ELF-1 (cell line): ENCODE measurements at places on chromosomes 1 and 21.
A peak's percentile ranks its signal among the peaks of the same experiment; 100 is the strongest.

DNA sequence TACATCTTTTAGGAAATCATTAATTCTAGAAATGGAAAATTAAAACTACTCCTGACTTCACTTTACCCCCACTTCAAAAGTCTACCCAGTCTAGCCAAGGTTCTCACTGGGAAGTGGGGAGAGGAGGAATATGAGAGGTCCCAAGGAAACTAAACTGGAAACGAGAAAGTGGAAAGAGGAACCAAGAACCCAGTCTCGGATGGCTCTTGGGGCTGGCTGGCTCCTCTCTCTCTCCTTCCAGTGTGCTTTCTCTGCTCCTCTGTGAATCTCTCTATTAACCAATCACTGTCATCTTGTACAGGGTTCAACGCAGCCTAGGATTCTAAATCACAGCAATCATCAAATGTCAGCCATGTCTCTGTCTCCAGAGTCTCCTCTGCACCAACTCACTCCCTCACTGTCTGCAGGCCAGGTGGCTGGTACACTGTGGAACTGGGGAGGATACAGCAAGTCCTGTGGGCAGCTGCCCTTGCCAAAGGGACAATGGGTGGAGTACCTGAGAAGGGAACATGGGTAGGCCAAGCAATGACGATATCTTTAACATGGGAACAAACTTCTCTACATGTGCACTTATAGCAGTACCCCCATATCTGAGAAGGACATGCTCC lies 33.7 kb downstream of the GNB1 start:
- no peak for DNase-seq

DNA sequence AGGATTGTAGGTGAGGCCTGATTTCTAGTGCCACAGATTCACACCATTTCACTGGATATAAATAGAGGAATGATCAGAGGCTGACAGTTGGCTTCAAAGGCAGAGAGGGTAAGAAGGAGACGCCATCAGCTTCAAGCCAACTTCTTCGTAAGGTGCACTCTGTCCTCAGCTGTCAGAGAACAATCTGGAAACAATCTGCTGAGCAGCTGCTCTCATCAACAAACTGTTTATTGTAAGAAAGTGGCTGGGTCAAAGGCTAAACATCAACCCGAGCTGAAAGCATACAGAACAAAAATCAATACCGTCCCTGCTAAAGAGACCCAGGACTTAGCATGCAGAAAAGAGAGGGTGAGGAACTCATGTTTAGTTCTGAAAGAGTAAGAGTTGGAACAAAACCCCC lies 48.2 kb downstream of the HLCS start:
- no peak for DNase-seq

DNA sequence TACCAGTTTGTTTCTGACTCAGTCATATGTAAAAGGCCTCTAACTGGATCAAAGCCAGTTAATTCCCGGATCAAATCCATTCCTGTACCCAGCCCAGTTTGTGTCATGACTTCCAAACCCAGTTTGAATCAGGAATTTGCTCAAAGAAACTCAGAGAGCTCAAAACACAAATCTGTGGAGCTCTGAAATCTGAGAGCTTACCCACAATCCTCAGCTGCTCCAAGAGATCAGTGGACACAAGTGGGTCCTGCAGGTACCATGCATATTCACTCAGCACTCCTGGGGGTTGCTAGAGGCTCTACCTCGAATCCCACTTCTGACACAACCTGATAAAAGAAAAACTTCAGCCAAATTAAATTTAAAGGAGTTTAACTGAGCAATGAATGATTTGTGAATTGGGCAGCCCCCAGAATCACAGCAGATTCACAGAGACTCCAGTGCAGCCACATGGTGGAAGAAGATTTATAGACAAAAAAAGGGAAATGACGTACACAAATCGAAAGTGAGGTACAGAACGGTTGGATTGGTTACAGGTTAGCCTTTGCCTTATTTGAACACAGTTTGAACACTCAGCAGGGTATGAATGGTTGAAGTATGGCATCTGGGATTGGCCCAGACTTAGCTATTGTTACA lies 11.9 kb upstream of the MRPL55 start:
- no peak for DNase-seq

GRCh38 chr1:17895986-17896385 lies 140.9 kb downstream of the ACTL8 start:
- no peak for DNase-seq

- DNase-seq, result no peak
These were observed 64.8 kb upstream of the ZNF648 start for GRCh38 chr1:182126272-182126800.

DNA sequence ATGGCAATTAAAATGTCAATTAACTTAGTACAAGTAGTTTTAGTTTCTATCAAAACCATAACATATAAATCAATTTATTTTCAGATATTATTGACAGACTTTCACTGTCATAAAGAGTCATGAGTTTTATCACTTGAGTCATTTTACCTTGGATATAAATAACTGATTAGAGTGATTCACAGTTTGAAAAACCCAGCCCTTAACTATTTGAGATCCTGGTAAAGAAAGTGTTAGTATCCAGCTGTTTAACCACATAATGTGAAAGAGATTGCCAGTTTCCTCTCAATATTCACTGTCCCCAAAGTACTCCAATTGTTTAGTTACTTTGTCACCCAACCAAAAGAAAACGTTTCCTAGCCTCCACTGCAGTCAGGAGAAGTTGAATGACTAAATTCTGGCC lies 91.3 kb downstream of the UCHL5 start:
- no peak for DNase-seq

- no peak for DNase-seq
These were observed 41.7 kb upstream of the C8B start for GRCh38 chr1:57007472-57007871.

- DNase-seq, result no peak
These were observed 16.0 kb upstream of the POU3F1 start for GRCh38 chr1:38062361-38063288.

GRCh38 chr1:162217706-162218105 lies 148.2 kb downstream of the NOS1AP start:
- no peak for DNase-seq

DNA sequence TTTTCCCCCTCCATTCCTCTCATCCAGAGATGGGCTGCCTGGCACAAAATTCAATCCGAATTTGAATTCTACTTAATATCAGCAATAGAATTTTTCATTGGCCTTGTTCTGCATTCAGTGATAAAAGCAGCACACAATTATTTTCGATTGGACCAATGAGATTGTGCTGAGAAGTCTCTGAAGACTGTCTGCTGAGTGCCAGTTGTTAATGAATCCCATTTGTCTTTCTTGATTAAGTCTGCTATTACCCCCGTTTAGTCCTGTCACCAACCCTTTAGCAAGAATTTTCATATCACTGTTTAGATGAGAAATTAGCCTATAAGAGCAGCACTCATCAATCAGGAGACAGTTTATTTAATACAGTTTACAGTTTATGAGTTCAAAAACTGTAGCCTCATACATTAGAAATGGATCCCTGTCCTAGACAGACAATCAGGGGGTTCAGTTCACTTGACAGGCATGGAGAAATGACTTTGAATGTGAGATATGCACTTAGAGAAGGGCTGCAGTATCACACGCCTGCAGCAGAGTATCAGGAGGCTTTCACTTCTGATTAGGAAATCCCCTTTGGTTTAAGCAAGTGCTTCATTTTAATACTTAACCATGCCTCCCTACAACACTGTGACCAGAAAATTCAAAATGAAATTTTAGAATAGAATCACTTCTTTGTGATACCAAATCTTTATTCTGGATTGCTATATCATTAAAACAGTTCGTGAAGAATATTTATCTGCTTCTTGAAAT lies 304.7 kb upstream of the PTBP2 start:
- no peak for DNase-seq

- no peak for DNase-seq
These were observed 39.2 kb upstream of the SERBP1 start for GRCh38 chr1:67469431-67469830.

DNA sequence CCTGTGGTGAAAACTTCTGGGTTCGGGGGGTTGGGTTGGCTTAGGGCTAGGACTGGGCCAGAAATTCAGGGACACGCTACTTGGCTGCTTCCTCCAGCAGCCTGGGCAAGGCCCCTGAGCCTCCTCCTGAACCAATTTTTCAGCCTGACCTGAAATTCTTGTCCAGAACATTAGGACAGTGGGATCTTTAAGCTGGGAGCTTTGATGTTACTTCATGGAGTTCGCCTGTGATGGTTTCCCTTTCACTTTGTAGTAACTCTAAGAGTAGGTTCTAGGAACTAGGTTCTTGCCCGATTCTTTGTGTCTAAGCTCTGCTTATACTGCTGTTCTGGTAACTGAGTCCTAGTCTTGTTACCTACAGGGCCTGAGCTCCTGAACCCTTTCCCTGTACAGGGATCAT lies 75.3 kb downstream of the S1PR1 start:
- DNase-seq, result no peak

- DNase-seq, result no peak
These were observed 65.6 kb downstream of the OPTC start for GRCh38 chr1:203559523-203559922.

DNA sequence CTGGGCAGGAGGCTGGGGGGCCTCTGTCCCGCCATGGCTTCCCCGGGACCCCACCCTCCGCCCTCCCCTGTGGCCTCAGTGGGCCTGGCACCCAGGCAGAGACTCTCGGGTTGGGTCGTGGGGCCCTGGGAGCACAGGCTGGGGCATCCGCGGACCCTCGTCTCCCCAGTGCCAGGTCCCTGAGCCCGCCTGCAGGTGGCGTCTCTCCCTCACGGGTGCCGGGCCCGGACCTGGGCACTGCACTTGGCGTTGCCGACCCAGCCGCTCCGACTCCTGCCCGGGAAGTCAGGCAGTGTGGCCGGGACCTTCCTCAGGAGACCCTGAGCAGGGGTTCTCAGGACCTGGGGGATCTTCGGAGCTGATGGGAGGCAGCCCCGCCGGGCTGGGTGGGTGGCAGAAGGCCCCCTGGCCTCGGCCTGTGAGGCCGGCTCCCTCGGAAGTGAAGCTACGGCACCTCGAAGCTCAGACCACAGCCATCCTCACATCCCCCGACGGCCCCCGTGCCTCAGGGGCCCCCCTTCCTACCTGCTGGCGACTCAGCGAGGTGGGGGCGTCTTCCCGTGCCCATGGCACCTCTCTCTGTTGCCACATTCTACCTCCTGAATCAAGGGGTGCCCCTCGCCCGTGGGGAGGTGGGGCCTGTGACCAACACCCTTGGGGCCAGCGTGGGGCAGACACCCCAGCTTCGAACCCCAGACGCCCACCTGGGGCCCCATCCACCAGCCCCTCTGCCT lies 6.4 kb upstream of the C1orf159 start:
- peak; percentile 80 for DNase-seq

DNA sequence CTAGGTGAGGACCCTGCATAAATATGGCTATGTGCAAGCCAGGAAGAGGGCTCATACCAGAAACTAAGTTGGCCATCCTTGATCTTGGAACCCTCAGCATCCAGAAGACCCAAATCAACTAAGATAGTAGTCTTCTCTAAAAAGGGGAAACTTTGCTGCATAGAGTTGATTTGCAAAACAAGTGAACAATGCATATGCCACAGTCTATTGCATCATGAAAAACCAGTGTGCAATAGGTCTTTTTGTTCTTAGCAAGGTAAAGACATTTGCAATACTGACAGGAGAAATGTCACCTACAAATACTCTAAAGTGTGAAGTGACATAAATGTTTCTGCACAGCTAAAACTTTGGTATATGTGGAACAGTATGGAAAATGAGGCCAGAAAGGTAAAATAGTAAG lies 2.0 kb upstream of the IFI16 start:
- no peak for DNase-seq

- DNase-seq, result peak; percentile 46
These were observed 75.8 kb downstream of the RHOU start for GRCh38 chr1:228810878-228811711.

DNA sequence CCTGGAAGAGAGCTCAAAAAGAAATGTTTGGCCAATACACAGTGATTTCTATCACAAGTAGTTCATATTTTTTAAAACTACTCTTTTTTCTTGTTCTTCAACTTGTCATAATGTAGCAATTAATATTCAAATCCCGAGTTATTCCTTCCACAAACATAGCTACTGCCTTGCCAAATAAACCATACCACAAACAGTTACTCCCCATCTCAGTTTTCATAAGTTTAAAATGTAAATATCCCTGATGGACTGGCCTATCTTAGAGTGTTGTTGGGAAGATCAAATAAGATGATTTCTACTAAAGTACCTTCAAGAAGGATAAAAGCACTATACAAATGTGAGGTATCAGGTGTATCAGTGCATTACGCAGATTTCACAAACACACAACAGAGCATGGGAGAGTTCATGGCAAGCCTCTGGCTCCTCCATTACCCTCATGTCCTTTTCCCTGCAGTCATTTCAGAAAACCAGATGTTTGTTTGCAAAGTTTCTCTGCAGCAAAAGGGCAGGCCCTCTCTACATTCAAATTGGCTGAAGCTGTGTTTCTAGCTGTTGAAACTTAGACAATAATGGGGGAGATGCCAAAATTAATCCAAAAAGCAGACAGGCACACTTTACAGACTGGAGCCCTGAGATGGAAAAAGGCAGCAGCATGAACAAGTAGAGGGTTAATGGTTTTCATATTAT lies 16.1 kb downstream of the WLS start:
- no peak for DNase-seq

- DNase-seq, result no peak
These were observed 3.3 kb downstream of the POGZ start for GRCh38 chr1:151455966-151456365.

- peak; percentile 92 for DNase-seq
These were observed 16.3 kb downstream of the IER5 start for GRCh38 chr1:181104790-181105133.

GRCh38 chr1:85420199-85420598 lies 44.8 kb downstream of the DDAH1 start:
- no peak for DNase-seq

GRCh38 chr1:85607921-85608265 lies 27.3 kb downstream of the CCN1 start:
- DNase-seq, result no peak

GRCh38 chr1:117447661-117448060 lies 80.4 kb downstream of the MAN1A2 start:
- DNase-seq, result no peak

DNA sequence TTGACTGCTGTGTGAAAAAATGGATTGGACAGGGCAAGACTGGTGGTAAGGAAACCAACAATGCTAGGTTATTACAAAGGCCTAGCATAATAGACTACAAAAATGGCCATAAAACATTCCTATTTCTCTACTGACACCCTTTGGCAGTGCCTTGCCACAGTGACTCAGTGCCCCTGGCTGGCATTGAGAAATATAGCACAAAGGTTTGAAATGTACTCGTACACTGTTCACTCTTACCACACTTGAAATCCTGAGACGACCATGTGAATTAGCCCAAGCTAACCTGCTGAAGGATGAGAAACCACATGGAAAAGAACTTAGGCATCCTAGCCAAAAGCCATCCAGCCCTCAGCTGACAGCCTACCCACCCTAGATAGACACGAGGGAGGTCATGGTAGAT lies 149.8 kb upstream of the PALMD start:
- no peak for DNase-seq

DNA sequence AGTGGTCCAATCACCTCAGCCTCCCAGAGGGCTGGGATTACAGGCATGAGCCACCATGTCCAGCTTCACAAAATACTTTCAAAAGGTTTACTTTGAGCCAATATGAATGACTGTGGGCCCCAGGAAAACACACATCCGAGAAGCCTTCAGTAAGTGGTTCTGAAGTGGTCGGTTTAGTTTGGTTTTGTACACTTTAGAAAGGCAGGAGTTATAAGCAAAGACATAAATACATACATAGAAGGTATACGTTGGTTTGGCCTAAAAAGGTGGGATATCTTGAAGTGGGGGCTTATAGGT lies 3.2 kb upstream of the MIB2 start:
- DNase-seq, result no peak

- no peak for DNase-seq
These were observed 100.8 kb upstream of the RNPC3 start for GRCh38 chr1:103424650-103425049.

- DNase-seq, result peak; percentile 50
These were observed 72.2 kb upstream of the SELENON start for GRCh38 chr1:25727635-25728286.
